Articular chondrocyte of knee joint (primary cell): ENCODE measurements at places on chromosomes 16 and 17. TPM values are rescaled to one million over a fixed set of nuclear protein-coding genes. Genes with fewer than 3 reads are reported as not detected.

HAS3 gene
- total RNA-seq = 9.4 and 12.3 TPM in 2 replicates

NUPR1 gene
- 22.7 and 32.4 TPM in 2 replicates for total RNA-seq

RNF166 gene
- total RNA-seq = 9.0 and 10.8 TPM in 2 replicates

ARHGDIG gene
- total RNA-seq = 0.22 TPM in 1 of 2 replicates, not detected in the other

OR1E1 gene
- not detected in 2 replicates for total RNA-seq

CDR2 gene
- 46.6 and 47.7 TPM in 2 replicates for total RNA-seq

CFAP52 gene
- total RNA-seq = 0.39 and 0.65 TPM in 2 replicates

PSMB10 gene
- total RNA-seq = 33.1 and 37.9 TPM in 2 replicates

SMIM36 gene
- total RNA-seq = not detected in 2 replicates
